ENCODE measurements at places on chromosomes 1 and 21. TPM values are rescaled to one million over a fixed set of nuclear protein-coding genes. Genes with fewer than 3 reads are reported as not detected.

The ARHGAP29 gene
- total RNA-seq = 28.6 TPM

The C1orf141 gene
- not detected for total RNA-seq

The TRAPPC10 gene
- 18.7 TPM for total RNA-seq

The NES gene
- 182 TPM for total RNA-seq

The LAD1 gene
- total RNA-seq = 3.1 TPM

The TNFRSF4 gene
- total RNA-seq = 2.0 TPM

The CHIT1 gene
- 0.05 TPM for total RNA-seq

- no peak for DNase-seq
Measured at GRCh38 chr1:69520326-69520725, 47.4 kb upstream of the LRRC7 start.

GRCh38 chr1:241747992-241748391 lies 95.9 kb downstream of the WDR64 start:
- DNase-seq = no peak

- DNase-seq = no peak
Measured at GRCh38 chr1:24621121-24621520, 22.0 kb upstream of the SRRM1 start.

DNA sequence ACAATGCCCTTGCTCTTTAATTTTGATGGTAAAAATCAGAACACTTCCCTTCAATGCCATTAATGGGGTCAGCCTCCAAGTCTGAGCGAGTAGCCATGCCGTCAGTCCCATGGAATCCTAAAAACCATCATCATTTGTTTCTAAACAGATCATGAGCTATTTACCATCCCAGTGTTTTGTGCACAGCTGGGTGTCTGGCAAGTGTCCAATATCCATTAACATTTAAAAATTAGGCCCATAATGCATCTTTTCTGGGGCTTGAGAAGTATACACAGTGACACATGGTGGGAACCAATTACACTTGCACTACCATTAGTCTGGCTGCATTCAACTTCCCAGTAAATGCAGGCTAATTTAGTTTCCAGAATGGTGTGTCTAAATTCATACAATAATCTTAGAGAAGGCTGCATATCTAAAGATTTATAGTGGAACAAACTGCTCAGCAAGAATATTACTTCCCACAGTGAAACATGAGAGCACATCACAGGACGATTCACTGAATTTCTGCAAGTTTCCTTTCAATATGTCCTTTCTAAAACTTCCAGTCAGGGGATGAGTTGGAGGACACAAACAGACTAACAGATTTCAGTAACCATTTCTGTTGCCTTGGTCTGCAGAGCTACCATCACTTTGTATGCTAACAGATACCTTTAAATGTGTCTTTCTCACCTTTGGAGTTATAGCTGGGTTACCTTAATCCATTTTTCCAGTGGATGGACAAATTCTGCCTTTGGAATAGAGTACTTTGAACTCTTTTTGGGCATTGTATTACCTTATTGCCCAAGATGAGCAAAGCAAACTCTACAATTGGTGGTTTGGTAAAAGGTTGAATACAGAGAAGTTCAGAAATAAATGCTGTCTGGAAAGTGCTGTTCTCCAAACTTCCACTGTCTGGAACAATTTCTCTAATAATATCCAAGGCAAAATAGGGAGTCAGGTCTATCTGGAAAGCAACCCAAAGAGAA lies 258.0 kb downstream of the PTBP2 start:
- peak; percentile 3 for DNase-seq

DNA sequence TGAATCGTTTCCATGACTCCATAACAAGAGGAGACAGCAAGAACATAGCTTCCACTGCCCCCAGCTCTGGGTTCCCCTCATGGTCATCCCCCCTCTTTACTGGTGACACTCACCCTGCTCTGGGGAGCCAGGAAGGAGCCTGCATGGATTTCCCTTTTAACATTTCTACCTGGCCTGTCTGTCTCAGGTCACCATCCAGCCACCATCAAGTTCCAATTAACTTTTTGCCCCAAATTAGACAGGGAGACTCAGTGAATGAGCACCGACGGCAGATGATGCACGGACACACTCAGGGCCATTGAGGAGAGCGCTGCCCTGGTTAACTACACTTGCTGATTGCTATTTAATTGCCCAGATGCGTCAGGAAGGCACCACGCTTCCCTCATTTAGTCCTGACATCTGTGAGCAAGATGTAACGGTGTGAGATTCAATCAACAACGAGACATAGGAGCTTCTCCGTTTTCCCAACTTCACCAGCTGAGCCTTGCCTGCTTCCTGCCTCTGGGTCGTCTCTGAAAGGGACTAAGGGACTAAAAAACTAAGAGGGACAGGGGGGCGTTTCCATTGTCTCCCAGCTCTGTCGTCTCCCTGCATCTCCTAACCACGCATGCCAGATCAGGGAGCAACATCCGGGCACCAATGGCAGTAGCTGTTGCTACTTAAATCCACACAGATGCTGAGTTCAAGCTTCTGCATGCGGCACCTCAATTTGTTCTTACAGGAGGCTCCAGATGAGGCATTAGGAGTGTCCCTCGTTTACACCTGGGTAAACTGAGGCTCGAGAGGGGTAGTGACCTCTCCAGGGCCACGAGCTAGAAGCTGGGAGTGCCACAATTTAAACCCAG lies 426.7 kb downstream of the NPHP4 start:
- DNase-seq = no peak

DNA sequence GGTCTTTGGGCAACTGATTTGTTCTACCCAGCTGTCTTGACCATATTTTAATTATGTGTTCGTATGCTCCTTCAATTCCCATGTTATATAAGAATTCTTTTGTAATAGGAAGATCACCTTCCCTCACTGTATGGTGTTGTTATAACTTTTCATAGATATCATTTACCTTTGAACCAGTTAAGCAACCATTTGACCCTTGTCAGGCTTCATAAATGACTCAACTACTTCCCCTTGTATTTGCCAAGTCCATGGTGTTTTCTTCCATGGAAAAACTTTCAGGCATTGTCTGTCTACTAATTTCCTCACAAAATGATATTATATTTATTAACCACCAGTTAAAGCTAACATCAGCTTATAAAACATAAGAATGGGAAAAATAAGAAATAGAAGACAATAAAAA lies 5.1 kb downstream of the BPNT1 start:
- DNase-seq = no peak

GRCh38 chr1:73144311-73144710 lies 862.0 kb upstream of the NEGR1 start:
- no peak for DNase-seq

DNA sequence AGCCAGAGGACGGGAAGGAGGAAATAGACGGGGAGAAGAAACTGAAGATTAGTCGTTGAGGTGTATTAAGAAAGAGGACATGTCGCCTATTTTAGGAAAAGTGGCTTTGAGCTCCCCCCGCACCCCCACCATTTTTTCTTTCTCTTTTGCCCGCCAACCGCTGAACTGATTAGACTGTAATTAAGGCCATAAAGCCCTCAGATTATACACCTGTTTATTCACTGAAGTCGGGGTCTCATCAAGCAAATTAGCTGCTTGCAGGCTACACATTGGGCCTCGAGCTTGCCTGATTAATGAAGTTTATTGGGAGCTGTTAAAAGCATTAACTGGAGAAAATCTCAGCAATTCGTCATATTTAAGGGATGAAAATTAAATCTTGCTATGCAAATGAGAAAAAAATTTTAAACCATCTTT lies 119.4 kb upstream of the RRP15 start:
- DNase-seq = no peak

- DNase-seq = no peak
Measured at GRCh38 chr1:118073648-118074435, 111.2 kb downstream of the SPAG17 start.

- DNase-seq = no peak
Measured at GRCh38 chr1:184954232-184954995, 19.9 kb downstream of the NIBAN1 start.

- no peak for DNase-seq
Measured at GRCh38 chr1:204418174-204419063, 6.8 kb upstream of the PPP1R15B start.

DNA sequence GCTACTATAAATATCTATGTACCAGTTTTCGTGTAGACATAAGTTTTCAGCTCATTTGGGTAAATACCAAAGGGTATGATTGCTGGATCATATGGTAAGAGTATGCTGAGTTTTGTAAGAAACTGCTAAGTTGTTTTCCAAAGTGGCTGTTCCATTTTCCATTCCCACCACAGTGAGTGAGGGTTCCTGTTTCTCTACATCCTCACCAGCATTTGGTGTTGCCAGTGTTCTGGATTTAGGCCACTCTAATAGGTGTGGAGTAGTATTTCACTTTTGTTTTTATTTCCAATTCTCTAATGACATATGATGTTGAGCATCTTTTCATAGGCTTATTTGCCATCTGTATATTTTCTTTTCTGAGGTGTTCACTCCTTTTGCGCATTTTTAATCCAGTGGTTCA lies 112.2 kb downstream of the GALNT2 start:
- DNase-seq = no peak

- no peak for DNase-seq
Measured at GRCh38 chr1:181992072-181992471, 69.4 kb downstream of the ZNF648 start.

GRCh38 chr1:192984080-192984479 lies 75.1 kb downstream of the UCHL5 start:
- DNase-seq = no peak

Data from heart right ventricle (tissue), 16 donors.